ENCODE measurements at places on chromosomes 12 and 14. TPM values are rescaled to one million over a fixed set of nuclear protein-coding genes. Genes with fewer than 3 reads are reported as not detected.

- H3K36me3 ChIP-seq: no peaks in the 10 kb centered on the region
- peaks cover 14% of the 10 kb centered on the region for H3K4me1 ChIP-seq
- peak overlapping the region; percentile 7 for H3K27ac ChIP-seq
- DNase-seq: no peak
These were observed 28.1 kb downstream of the ETNK1 start for GRCh38 chr12:22653075-22653474.

DNA sequence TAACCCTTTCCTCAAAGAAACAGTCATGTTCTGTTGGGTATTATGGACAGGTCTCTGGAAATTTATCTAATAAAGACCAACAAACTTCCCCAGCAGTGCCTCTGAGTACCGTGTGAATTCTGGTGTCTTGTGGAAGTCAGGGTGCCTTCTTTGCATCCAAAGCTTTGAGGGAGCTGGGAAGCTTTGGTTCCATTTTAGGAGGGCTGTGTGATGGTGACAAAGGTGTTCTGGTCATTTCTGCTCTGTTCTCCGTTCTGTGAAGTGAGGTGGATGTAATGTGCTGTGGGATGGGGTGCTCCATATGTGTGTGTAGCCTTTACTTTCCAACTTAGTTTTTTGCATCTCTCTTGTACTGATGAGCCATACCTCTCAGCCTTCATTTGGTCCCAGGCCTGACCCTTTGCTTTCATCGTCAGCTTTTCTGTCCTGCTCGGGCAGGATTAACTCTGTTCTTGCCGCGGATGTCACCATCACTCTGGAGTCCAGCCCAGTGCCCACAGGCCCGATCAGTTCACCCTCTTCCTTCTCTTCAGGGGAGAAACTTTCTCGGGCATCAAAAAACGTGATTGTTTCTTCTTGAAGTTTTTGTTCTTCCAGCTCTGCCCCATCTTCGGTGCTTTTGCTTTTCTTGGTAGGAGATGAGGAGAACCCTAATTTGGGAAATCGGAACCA is 13.2 kb downstream of the PLD4 start:
- H3K4me1 ChIP-seq: no peaks in the 10 kb centered on the region
- no peak overlapping the region for H3K4me3 ChIP-seq
- DNase-seq: peak; percentile 50
- H3K36me3 ChIP-seq: no peaks in the 10 kb centered on the region
- peaks cover 20% of the 10 kb centered on the region for H3K27me3 ChIP-seq

The SIX4 gene
- total RNA-seq: 15.6 TPM

The GYS2 gene
- not detected for total RNA-seq

Measured in osteoblast (primary cell).